NCI-H2029 treated with DMSO at 0.1 percent for 48 hours (cell line): ENCODE measurements at places on chromosomes 12 and 14.

GRCh38 chr12:55467836-55468235 lies 2.1 kb downstream of the OR6C70 start:
- DNase-seq: no peak

DNA sequence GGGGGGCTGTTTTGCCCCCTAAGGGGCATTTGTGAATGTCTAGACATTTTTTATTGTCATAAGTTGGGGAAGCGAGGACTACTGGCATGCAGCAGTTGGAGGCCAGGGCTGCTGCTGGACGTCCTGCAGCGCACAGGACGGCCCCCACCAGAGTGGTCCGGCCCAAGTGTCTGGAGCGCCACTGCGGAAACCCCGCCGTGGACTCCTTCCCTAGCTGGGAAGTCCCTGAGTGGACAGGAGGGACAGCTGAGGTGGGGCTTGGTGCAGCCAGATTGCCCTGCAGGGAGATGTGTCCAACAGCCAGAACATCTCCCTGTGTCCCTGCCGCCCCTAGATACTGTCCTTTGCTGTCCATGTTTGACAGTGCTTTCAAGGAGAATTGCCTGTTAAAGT lies 5.5 kb downstream of the CKB start:
- no peak for DNase-seq

GRCh38 chr14:44505588-44505987 lies 1.5 kb downstream of the FSCB start:
- no peak for DNase-seq

DNA sequence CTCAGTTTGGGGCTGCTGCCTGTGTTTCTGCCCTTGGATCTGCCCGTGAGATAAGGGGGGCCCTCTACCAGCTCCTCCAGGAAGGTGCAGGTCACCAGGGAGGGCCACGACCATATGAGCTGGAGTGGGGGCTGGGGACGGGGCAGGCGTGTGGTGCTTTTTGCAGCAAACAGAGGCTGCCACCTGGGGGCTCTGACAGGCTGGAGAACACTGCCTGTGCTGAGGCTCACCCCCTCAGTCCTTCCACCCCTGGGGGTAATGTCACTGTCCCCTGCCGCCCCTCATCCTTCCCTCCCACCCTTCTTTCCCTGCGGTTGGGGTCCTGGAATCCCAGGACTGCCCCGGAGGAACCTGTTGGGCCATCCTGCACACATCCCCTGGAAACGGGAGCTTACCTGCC lies 3.2 kb downstream of the PLD4 start:
- no peak for DNase-seq

- DNase-seq: peak; percentile 91
Observed at GRCh38 chr12:129127211-129127610, 273.9 kb downstream of the GLT1D1 start.

DNA sequence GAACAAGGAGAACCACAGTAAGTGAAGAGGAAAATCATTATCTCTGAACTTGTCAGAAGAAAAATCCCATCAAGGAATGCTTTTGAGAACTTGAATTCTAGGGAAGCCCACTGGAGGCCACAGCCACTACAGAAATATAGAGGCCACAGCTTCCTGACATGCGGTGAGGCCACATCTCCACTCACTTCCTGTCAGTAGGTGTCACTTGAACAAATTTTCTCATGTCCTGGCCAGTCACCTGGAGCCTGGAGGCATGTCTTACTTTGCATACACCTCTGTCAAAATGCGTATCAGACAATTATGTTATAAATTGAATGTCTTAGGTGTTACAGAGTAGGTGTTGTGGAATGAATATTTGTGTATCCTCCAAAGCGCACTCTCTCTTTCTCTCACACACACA lies 370.3 kb downstream of the DAD1 start:
- DNase-seq: no peak

- no peak for DNase-seq
Observed at GRCh38 chr14:52354242-52354641, 40.1 kb downstream of the PTGER2 start.

- DNase-seq: no peak
Observed at GRCh38 chr14:103103461-103104388, 9.2 kb downstream of the EXOC3L4 start.

GRCh38 chr12:104719700-104720338 lies 238.3 kb downstream of the SLC41A2 start:
- no peak for DNase-seq

GRCh38 chr12:104792570-104792969 lies 165.5 kb downstream of the SLC41A2 start:
- DNase-seq: no peak

- no peak for DNase-seq
Observed at GRCh38 chr14:95505030-95505589, 11.3 kb downstream of the SYNE3 start.

GRCh38 chr12:92912052-92912451 lies 17.0 kb downstream of the EEA1 start:
- no peak for DNase-seq

DNA sequence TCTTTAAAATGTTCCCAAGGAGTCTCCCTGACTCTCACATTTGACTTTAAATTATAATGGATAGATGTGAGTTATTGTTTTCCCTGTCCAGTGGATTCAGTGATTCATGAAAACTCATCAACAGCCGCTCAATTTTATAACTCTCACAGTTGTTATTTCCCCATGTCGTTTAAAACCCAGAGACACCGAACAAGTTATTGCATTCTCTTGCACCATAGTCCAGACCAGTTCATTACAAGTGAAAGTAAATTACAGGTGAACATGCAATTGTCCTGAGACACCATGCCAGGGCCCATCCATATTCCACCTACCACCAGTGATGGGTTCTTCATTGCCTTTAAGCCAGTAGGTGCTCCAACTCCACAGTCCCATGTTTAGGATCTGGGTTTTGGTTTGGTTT lies 85.7 kb upstream of the CMKLR1 start:
- no peak for DNase-seq

GRCh38 chr12:123801573-123802178 lies 39.6 kb downstream of the DNAH10 start:
- no peak for DNase-seq

- no peak for DNase-seq
Observed at GRCh38 chr14:65997347-65997746, 488.8 kb upstream of the CCDC196 start.

GRCh38 chr12:69834576-69834975 lies 9.5 kb downstream of the MYRFL start:
- DNase-seq: no peak

GRCh38 chr12:12441843-12442461 lies 85.1 kb downstream of the BORCS5 start:
- DNase-seq: no peak

DNA sequence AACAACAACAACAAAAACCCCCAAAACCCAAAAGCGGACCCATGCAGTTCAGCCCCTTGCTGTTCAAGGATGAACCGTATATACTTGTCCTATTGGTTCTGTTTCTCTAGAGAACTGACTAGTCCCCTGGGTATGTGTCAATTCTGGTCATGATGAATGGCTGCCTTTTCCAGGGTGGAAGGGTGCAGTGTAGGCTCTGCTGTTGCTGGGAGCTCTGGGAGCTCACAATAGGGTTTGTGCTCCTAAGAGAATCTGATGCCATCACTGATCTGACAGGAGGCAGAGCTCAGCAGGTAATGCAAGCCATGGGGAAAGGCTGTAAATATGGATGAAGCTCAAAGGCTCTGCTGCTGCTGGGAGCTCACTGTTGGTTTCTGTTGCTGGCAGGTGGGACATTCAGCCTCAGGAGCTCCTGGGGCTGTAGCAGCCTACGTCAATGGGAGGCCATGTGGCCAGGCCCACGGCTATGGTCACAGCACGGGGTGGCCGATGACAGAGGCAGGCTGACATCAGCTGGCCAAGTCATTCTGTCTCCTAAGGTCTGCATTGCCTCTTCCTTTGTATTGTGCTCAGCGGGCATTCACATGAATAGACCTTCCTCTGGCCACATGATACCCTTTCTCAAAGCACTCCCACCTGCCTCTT lies 37.9 kb downstream of the DLK1 start:
- DNase-seq: no peak

DNA sequence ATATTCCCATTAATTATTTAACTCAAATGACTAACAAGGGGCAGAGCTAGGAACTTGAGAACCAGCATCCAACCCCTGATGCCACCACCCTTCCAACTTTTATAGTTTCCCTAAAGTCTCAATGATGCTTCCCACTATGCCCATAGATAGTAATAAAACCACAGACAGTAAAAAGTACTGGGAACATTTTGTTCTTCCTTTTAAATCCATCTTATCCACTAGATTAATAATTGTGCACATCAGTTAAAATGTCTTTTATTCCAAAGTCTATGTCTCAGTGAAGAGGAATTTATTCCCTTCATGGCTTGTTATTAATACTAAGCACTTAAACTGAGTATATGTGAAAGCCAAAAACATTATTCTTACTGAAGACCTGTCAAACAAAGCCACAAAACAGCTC lies 45.8 kb downstream of the SINHCAF start:
- DNase-seq: no peak

DNA sequence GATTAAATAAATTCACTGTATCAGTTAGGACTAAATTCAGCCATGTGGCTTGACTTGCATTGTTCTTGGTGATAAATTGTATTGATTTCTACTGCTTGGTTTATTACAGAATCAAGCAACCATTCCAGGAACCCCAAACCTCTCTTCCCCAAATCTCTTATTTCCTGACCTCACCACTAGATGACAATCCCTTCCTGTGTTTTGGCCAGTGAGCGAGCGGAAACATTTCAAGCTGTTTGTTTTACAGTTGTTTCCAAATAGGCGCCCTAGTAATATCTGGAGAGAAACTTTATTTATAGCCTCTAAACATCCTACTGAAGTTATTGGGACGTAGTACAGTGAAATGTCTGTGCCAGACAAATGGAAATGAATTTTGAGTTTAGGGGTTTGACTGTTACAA lies 161.1 kb downstream of the SNAPC1 start:
- no peak for DNase-seq

DNA sequence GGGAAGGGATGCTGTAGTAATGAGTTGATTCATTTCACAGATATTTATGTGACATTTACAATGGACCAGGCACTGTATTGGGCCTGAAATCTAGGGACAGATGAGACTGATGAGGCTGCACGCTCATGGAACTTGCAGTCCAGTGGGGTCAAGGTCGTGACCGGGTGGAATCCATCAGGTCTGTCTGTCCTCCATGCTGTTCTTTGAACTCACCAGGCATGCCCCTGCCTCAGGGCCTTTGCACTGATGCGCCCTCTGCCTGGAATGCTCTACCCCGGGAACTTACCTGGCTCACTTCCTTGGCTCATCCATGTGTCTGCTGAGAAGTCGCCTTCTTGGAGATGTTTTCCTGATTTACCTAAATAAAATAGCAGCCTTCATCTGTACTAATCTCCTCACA lies 200.1 kb downstream of the VRK1 start:
- DNase-seq: no peak

- DNase-seq: peak; percentile 93
Observed at GRCh38 chr14:49970474-49971147, 77.7 kb downstream of the ARF6 start.

DNA sequence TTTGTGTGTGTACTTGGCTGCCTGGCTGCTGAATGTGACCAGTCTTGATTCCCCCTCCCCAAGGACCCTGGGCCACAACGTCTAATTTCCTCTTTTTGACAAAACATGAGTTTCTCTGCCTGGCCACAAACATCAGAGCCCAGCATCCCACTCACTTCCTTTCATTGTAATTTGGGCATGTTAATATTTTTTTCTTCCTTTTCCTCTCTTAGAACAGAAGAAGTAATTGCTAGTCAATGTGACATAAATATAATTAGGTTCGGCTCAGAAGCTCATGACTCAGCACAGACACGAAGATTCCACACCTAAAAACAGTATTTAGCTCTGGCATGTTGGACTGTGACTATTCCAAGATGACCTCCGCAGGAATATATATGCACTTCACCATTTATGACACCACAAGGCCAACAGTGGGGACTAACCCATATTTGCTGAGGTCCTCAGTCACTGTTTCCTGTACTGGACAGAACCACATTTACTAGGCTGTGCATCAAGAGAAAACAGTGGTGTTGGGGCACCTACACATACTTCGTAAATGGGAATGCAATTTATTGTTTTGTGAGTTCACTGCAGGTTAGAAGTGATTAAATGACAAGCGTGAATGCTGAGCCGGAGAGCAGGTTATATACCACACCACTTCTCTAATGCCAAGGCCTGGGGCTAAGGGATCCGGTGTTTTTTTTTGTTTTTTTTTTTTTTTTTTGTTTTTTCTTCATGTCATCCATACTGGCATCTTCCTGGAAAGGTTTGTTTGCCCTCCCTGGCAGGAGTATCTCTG lies 4.2 kb downstream of the GSG1 start:
- DNase-seq: no peak

GRCh38 chr12:117499759-117500485 lies 138.5 kb upstream of the NOS1 start:
- DNase-seq: no peak

- DNase-seq: no peak
Observed at GRCh38 chr12:11618046-11618445, 31.4 kb upstream of the ETV6 start.

GRCh38 chr14:21263284-21264024 lies 5.8 kb downstream of the HNRNPC start:
- DNase-seq: no peak

- no peak for DNase-seq
Observed at GRCh38 chr14:54189748-54190354, 207.0 kb upstream of the CDKN3 start.

DNA sequence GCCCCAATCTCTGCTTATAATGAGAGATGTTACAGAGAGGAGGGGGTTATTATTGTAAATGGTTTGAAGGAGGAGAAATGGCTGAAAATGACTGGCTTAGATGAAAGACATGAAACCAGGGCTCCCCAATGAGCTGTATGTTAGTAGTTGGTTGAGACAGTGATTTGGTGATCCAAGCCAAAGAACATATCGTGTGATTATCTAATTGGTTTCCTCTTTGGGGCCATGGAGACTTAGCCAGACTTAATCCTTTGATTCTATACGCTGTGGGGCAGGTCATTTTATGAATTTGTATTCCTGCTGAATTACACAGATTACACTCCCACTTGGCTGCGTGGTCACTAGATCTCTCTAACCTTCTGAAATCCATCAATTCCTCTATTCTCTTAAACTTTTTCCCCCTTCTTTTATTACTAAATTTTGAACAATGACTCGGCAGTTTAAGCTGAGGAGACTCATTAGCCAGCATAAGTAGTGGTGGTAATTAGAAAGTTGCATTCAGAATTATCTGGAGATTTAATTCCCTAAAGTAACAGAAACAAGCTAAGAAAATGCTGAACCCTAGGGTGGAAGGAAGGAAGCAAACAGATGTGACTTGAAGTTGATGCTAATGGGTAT lies 5.3 kb downstream of the TTC8 start:
- no peak for DNase-seq

DNA sequence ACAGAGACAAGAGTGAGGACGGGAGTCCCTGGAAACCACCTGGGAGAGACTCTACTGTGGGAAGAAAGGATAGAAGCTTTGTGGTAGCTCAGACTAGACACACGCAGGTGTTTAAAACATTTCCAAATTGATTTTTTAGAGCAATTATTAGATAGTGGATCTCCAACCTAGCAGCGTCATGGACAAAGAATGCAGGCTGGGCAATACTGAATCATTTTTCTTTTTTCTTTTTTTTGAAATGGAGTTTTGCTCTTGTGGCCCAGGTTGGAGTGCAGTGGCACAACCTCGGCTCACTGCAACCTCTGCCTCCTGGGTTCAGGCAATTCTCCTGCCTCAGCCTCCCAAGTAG lies 13.1 kb downstream of the GPR132 start:
- no peak for DNase-seq

GRCh38 chr12:106073179-106073578 lies 65.6 kb downstream of the NUAK1 start:
- DNase-seq: no peak
